ENCODE measurements at places on chromosomes 16 and 17. TPM values are rescaled to one million over a fixed set of nuclear protein-coding genes. Genes with fewer than 3 reads are reported as not detected.

DNA sequence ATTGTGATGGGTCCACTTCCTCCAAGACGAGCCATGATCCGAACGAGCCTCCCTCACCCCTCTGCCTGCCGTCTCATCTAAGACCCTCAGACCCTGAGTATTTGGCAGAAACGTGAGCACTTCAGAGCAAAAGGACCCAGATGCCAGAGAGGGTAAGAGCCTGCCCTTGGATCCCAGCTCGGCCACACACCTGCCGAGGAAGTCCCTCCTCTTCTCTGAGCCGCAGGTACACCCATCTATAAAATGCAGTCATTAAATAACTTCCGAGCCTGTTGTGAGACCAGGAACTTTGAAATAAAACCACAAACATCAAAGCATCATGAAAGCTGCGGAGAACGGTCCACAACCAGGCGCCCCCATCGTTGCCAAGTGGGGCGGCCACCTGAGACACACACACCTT is 64.8 kb upstream of the DOC2B start:
- no peak overlapping the region for H3K27ac ChIP-seq
- no peak for DNase-seq
- H3K4me3 ChIP-seq = no peak overlapping the region
- H3K27me3 ChIP-seq = no peaks in the 10 kb centered on the region

DNA sequence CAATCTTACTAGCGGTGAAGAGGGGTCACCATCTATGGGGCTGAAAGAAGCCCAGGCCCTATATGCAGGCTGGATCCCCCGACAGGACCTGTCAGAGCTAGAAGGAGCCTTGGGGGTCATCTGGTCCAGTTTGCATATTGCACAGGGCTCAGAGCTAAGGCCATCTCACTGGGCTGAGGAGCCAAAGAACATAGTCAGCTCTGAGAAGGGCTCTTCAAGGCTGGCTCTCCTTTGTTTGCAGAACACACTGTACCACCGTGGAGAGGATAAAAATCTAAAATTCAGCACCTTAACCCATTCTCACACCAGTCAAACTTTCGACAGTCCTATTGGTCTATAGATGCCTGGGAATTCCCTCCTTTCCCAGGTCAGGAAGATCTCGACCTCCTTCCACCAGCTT is 24.2 kb downstream of the WNT3 start:
- H3K27me3 ChIP-seq = peaks cover 50% of the 10 kb centered on the region
- no peak for DNase-seq
- H3K27ac ChIP-seq = no peak overlapping the region
- H3K4me3 ChIP-seq = no peak overlapping the region

GRCh38 chr17:326010-326621 is 26.5 kb downstream of the RPH3AL start:
- H3K36me3 ChIP-seq = no peaks in the 10 kb centered on the region
- DNase-seq = no peak
- H3K27ac ChIP-seq = no peak overlapping the region

DNA sequence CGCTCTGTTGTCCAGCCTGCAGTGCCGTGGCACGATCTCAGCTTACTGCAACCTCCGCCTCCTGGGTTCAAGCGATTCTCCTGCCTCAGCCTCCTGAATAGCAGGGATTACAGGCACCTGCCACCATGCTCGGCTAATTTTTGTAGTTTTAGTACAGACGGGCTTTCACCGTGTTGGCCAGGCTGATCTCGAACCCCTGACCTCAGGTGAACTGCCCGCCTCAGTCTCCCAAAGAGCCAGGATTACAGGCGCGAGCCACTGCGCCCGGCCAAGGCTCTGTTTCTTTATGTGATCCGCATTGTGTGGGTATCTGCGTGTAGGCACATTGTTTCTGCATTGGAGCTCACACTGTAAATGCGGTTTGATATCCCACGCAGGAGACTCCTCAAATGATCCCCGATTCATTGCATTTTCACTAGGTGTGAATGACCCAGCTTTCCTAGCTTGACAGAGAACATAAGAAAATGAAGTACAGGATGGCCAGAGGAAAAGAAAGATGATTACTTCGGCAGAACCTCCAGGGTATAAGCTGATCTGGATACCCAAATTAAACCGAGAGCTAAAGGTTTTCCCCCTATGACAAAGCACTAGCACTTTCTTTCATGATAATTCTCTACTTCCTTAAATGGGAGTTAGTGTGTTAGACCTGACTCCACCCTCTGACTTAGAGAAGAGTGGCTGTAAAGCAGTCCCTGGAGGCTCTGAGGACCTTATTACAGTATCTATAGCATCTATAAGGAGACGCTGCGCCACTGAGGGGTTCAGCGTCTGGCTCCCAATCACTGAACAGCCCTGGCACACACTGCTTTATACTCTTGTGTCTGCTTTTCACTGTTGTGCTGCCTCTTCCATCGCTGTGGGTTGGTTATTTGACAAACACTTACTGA is 17.3 kb downstream of the COTL1 start:
- DNase-seq = peak; percentile 51
- H3K27ac ChIP-seq = peak overlapping the region; percentile 77
- no peaks in the 10 kb centered on the region for H3K27me3 ChIP-seq
- H3K4me1 ChIP-seq = peaks cover 81% of the 10 kb centered on the region
- no peak overlapping the region for H3K4me3 ChIP-seq
- peaks cover 37% of the 10 kb centered on the region for H3K36me3 ChIP-seq

- DNase-seq = peak; percentile 31
These were observed 29.4 kb downstream of the TANC2 start for GRCh38 chr17:62995377-62995885.

GRCh38 chr17:41505007-41505808 is at the start of gene KRT13:
Gene KRT13 (minus strand): TSS chr17:41505612. CDS start chr17:41505550, 62 bp downstream.
- no peak within 1 kb of the TSS for H3K27ac ChIP-seq
- no peaks in the 10 kb centered on the region for H3K36me3 ChIP-seq
- H3K4me1 ChIP-seq = peaks cover 3% of the 10 kb centered on the region
- DNase-seq = no peak
- H3K27me3 ChIP-seq = no peaks in the 10 kb centered on the region

DNA sequence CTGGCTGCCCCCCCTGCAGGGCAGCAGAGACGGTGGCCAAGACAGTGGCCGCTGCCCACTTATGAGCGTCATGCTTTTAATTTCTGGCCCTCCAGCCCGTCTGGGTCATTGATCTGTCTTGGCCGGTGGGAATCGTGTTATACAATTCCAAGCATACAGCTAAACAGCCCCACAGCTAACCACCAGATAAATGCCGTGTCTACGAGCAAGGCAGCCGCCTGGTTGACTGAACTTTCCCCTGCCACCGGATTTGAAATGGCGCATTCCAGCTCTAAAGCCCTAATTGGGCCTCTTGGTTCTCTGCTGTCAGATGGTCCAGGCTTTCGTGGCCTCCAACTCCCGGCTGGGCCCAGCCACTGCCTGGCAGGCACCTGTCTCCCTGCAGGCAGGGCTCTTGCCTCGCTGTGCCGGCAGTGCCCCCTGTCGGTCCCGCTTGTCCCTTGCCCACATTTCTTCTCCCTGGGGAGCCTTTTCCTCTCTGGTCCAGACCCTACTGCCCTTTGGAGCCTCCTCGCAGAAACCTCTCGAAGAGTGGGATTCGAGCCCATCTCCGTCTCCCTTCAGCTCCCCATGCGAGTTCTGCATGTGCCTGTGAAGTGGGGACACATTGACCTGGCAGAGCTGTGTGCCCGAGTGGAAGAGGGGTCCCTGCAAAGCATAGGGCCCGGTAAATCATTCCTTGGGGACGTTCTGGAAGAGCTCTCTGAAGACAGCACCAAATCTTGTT is 1.8 kb upstream of the RBFOX3 start:
- H3K27ac ChIP-seq = no peak overlapping the region
- H3K27me3 ChIP-seq = peaks cover 95% of the 10 kb centered on the region
- peak; percentile 39 for DNase-seq
- no peaks in the 10 kb centered on the region for H3K36me3 ChIP-seq
- no peak overlapping the region for H3K4me3 ChIP-seq

GRCh38 chr16:50878966-50879615 is 137.2 kb downstream of the CYLD start:
- no peak overlapping the region for H3K27ac ChIP-seq
- no peak for DNase-seq
- no peaks in the 10 kb centered on the region for H3K27me3 ChIP-seq
- H3K4me1 ChIP-seq = no peaks in the 10 kb centered on the region
- H3K4me3 ChIP-seq = no peak overlapping the region
- no peaks in the 10 kb centered on the region for H3K36me3 ChIP-seq

DNA sequence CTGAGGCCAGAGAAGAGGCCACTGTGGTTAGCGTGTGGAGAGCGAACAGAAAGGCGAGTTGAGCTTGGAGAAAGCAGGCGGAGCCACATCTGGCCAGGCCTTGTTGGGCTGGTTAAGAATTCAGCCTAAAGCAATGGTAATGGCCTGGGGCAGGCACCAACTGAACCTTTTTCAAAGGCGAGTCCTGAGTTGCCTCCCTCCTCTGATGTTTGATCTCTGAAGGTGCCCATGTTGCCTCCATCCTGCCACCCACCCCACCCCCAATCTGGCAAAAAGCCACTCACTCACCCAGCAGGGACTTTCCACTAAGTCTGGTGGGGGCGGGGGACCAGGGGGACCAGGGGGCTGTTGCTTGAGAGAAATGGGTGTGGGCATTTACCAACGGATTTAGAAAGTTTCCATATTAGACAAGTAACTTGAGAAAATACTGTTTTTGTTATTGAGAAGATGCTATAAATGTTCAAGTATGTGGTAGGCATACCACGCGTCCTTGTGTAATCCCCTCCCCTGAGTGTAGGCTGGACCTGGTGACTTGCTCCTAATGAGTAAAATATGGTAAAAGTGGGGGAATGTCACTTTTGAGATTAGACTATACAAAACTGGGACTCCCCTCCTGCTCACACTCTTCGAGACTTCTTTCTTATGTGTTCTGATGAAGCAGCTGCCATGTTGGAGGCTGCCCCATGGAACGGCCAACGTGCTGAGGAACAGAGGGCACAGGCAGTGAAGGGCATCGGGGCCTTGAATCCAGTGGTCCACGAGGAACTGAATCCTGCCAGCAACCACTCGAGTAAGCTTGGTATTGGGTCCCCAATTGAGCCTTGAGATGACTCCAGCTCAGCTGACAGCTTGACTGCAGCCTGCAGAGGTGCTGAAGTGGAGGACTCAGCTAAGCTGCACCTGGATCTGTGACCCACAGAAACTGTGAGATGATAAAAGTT is 29.9 kb upstream of the TNS4 start:
- no peak overlapping the region for H3K4me3 ChIP-seq
- H3K27ac ChIP-seq = no peak overlapping the region
- DNase-seq = no peak
- no peaks in the 10 kb centered on the region for H3K36me3 ChIP-seq

GRCh38 chr16:57196286-57196685 is 10.2 kb downstream of the RSPRY1 start:
- peaks cover 41% of the 10 kb centered on the region for H3K4me1 ChIP-seq
- no peaks in the 10 kb centered on the region for H3K27me3 ChIP-seq
- peaks cover 18% of the 10 kb centered on the region for H3K36me3 ChIP-seq
- DNase-seq = no peak

- H3K27me3 ChIP-seq = no peaks in the 10 kb centered on the region
- DNase-seq = no peak
- peaks cover 14% of the 10 kb centered on the region for H3K4me1 ChIP-seq
- no peak overlapping the region for H3K4me3 ChIP-seq
These were observed 209.4 kb downstream of the ZFHX3 start for GRCh38 chr16:72838586-72838910.

GRCh38 chr16:49455181-49455990 is 81.8 kb downstream of the C16orf78 start:
- peaks cover 5% of the 10 kb centered on the region for H3K27me3 ChIP-seq
- no peak overlapping the region for H3K4me3 ChIP-seq
- no peaks in the 10 kb centered on the region for H3K36me3 ChIP-seq
- no peaks in the 10 kb centered on the region for H3K4me1 ChIP-seq
- DNase-seq = peak; percentile 22

DNA sequence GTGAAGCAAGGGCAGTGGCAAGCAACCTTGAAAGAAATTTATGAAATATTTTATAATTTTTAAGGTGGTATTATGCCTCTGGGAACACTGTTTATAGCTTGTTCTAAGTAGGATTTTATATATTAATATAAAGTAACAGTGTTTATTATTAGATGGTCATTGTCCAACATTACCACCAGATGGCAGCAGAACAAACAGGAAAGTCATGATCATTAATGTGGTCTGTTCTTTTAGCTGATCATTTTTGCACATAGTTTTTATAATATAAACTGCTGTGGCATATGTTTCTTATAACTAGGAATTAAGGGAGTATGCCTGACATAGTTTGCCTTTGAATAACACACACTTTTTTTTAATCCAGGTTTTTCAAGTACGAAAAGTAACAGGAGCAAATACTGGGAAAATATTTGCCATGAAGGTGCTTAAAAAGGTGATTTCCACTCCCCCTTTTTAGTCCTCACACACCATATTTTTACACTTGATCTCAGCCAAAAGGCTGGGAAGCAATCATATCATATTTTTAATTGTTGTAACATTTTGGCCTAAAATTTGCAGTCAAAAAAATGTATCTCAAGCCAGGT is 21.4 kb downstream of the RPS6KB1 start:
- DNase-seq = no peak
- no peaks in the 10 kb centered on the region for H3K4me1 ChIP-seq
- peaks cover 64% of the 10 kb centered on the region for H3K36me3 ChIP-seq
- no peak overlapping the region for H3K27ac ChIP-seq
- H3K27me3 ChIP-seq = no peaks in the 10 kb centered on the region
- H3K4me3 ChIP-seq = no peak overlapping the region

DNA sequence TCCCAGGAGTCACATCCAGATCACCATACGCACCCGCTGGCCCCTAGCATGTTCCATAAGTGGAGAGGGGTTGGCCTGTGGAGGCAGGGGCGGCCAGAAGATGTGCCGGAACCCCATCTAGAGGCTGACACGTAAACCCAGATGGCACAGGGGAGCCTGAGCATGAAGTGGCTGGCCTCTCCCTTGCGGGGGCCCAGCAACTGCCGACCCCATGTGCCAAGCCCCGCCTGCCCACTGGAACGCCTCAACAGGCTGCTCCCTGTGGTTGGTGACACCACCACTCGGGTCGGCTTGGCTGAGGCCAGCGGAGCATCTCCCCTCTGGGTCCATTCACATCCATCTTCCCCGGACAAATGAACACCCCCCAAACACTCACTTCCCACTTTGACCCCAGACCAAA is 9.5 kb downstream of the BCAR1 start:
- no peak overlapping the region for H3K4me3 ChIP-seq
- DNase-seq = no peak
- peaks cover 87% of the 10 kb centered on the region for H3K36me3 ChIP-seq
- H3K4me1 ChIP-seq = peaks cover 68% of the 10 kb centered on the region
- no peaks in the 10 kb centered on the region for H3K27me3 ChIP-seq
- no peak overlapping the region for H3K27ac ChIP-seq

GRCh38 chr16:28567292-28567691 is 13.6 kb downstream of the SGF29 start:
- H3K36me3 ChIP-seq = peaks cover 8% of the 10 kb centered on the region
- no peak for DNase-seq
- no peak overlapping the region for H3K4me3 ChIP-seq
- H3K27ac ChIP-seq = no peak overlapping the region
- H3K4me1 ChIP-seq = peaks cover 1% of the 10 kb centered on the region
- H3K27me3 ChIP-seq = no peaks in the 10 kb centered on the region

GRCh38 chr16:22719945-22720344 is 94.0 kb upstream of the HS3ST2 start:
- H3K27me3 ChIP-seq = peaks cover 7% of the 10 kb centered on the region
- no peak overlapping the region for H3K27ac ChIP-seq
- no peaks in the 10 kb centered on the region for H3K36me3 ChIP-seq
- DNase-seq = no peak

The OR2C1 gene
- not detected for total RNA-seq

The NAGS gene
- 2.8 TPM for total RNA-seq

The PRSS8 gene
- not detected for total RNA-seq

The HSD11B2 gene
- not detected for total RNA-seq

The WNT9B gene
- total RNA-seq = not detected

The NEUROD2 gene
- total RNA-seq = not detected

The KRT27 gene
- total RNA-seq = not detected

The GAST gene
- not detected for total RNA-seq

The KRT31 gene
- total RNA-seq = not detected

Data from SJSA1 (cell line).